CD4-positive, alpha-beta T cell treated with Interleukin-1 beta for 1 hour (primary cell): ENCODE measurements at places on chromosomes 4 and X.

DNA sequence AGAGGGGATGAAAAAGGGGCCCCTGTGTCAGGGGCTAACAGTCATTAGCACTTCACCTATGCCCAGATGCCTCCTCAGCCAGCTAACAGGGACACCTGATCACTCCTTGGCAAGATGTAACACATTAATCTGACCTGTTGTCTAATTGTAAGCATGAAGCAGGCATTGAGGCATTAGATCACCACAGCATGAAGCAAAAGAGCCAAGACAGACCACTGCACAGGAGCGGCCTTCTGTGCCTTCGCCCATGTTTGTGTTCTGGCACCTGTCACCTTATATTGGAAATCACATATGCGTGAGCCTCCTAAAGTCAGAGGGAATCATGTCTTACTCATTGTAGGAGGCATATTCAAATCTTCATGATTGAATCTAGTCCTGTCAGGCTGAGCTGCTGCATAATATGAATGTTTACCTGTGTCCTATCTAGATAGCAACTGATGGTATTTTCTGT lies 48.4 kb downstream of the PTTG2 start:
- no peak for DNase-seq

DNA sequence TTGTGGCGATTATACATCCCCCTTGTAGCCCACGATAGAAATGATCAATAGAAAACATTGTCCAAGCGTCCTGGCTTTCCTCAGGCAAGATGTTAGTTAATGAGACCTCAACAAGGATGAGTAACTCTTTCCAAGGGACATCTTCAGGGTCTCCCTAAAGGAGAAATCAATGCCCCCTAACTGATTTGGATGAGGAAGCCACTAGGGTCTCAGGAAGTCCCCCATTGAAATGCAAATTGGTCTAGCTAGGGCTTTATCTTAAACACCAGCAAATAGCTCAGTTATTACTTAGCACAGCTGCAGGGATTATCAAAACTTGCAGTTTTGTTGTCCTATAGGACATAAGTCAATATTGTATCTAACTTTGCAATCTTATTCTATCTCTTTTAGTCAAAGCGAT lies 721.5 kb downstream of the IL1RAPL1 start:
- DNase-seq = no peak

DNA sequence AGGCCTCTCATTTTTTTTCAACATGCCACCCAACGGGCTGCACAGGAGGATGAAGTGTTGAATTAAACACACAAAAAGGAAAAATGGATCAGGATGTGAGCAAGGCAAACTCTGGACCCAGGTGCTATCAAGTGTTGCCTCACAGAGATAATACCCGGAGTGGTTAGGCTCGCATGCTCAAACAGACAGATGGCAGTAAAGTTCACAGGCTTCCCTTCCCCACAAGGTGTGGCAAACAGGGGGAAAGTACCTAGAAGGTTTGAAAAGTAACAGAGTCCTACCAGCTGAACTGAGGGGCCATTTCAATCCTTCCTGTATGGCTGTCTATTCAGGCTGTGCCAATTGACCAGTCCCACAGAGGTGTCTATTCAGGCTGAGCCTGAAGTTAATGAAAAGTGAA lies 123.9 kb upstream of the GC start:
- DNase-seq = no peak

- no peak for DNase-seq
These were observed 243.2 kb upstream of the NOCT start for GRCh38 chr4:138772366-138772765.

DNA sequence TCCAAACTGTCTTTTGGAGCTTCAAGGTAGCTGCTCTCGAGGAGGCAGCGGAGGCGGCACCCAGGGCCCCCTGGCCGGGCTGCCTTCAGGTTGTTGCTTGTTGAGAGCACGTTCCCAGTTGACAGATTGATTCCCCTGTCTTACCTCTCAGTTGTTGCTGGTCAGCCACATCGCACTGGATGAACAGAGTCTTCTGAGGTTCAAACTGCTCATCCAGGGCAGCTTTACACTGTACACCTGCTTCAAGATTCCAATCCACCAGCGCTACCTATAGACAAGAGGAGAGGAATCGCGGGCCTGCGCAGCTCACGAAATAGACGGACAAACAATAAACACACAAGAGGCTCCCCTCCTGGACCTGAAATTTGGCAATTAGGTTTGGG lies 497 bp downstream of the HPGD start:
- peak; percentile 1 for DNase-seq

- DNase-seq = no peak
These were observed 5.6 kb upstream of the PCGF3 start for GRCh38 chr4:699816-700580.

DNA sequence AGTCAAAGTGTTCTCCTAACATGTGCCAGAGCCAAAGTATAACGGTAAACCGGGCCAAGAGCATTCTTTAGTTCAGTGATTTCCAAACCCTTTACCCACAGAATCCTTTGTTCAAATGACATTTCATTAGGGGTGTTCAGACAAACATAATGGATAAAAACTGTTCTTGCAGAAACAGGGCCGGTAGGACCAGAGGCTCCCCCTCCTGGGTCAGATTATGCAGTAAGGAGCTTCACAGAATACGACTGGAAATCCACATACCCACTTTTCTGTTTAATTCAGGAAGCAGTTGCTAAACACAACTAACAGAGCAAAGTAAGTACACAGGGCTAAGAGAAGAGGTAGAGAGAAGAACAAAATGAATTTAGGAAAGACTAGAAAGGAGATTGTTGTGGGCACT lies 46.6 kb upstream of the TMEM184C start:
- no peak for DNase-seq

DNA sequence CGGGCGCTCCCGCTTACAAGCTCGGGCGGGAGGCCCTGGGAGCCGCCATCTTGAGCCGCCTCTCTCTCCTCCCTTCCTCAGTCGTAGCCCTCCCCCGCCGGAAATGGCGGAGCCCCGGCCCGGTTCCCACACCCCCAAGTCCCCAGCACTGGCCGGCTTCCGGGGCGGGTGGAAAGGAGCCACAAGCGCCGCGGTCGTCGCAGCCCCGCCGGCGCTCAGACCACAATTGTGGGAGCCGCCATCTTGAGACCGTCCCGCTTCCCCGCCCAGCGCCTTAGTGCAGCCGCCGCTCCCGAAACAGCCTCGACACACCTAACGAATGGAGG lies 531 bp downstream of the HCFC1 start:
- DNase-seq = peak; percentile 89

DNA sequence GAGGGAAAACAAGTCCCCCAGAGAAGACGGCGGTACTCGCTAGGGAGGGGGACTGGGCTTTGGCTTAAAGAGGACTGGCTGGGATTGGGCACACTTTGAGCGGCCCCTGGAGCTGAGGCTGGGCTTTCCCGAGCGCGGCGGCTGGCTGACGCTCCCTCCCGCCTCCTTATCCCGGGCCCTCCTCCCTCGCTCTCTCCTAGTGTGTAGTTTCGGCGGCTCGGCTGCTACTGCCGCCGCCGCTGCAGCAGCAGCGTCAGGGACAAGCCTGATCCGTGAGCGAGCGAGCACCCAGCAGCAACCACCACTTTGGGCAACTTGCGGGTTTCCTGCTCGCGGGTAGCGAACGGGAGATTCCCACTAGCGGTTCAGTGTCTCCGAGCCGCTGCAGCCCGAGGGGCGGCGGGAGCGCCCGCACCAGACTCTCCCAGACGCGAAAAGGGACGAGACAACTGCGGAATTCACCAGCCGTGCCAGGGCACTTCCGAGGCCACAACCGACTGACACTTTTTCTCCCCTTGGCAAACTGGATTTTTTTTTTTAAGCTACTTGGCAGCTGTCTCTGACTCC lies 632 bp upstream of the PCDH7 start:
- DNase-seq = no peak
